NCI-H82 (cell line): ENCODE measurements at places on chromosomes 2 and 18.

GRCh38 chr18:45774065-45774521 is 50.1 kb downstream of the SLC14A1 start:
- no peak for DNase-seq

DNA sequence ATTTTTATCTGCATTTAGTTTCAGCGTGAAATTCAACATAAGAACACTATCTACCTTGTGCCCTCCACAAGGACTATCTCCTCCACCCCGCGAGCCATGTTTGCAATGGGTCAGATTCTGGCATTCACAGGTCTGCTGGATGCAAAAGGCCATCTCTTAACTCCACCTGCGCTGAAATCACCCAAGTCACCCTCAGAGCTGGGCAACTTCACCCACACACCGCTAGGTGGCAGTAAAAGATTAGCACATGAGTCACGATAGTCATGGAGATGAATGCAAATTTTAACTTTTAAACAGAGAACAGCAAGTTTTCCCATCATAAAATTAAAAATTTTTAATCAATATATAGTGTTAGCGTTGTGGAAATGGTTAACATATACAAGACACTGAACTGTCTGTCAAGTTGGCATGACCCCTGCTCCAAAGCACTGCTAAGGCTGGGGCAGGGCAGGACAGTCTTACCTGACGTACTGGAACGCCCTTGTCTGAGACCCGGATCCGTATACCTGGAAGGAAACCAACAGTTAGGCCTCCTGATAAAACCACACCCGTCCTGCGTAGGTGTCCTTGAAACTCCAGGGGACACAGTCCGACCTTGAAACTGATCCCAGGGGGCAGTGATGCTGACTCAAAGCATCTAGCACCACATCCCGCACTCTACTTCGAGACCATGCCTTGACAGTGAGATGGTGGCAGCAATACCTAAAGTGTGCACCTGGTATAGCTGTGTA is 89.6 kb downstream of the UXS1 start:
- DNase-seq, result peak; percentile 80

- peak; percentile 77 for DNase-seq
Observed at GRCh38 chr2:216633616-216634369, 573 bp downstream of the IGFBP2 start.

- DNase-seq, result no peak
Observed at GRCh38 chr2:47531378-47532042, 128.6 kb downstream of the MSH2 start.

DNA sequence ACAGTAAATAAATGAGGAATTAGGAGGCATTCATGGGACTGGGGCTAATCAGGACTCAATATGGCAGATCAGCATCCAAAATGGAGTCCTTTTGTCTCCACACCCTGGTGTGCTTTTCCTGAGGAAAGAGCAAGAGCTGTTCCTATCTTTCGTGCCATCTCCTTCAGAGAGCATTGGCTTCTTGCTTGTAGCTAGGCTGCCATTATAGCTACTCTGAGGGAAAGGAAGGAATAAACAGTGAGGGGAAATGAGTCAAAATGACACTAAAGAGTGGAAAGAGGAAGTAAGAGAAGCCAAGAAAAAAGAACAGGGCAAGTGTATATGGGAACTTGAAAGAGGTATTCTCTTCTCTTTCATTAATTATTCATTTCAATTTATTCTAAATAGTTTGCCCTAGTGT is 8.4 kb upstream of the NMI start:
- DNase-seq, result no peak

DNA sequence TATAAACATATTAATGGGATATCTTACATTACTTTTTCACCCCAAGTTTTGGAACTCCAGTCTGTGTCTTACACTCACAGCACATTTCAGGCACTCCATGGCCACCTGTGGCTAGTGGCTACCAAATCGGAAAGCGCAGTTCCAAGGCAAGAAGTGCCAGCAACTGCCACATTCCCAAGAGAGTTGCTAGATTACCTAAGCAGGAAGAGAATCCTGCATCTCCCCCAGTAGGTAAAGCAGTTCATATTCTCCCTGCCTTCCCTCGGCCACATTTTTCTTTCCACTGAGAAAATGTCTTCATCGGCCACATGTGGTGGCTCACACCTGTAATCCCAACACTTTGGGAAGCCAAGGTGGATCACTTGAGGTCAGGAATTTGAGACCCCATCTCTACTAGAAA is 62.8 kb downstream of the MEX3C start:
- DNase-seq, result no peak

GRCh38 chr18:22170421-22171257 is 1.2 kb downstream of the GATA6 start:
- DNase-seq, result peak; percentile 40

DNA sequence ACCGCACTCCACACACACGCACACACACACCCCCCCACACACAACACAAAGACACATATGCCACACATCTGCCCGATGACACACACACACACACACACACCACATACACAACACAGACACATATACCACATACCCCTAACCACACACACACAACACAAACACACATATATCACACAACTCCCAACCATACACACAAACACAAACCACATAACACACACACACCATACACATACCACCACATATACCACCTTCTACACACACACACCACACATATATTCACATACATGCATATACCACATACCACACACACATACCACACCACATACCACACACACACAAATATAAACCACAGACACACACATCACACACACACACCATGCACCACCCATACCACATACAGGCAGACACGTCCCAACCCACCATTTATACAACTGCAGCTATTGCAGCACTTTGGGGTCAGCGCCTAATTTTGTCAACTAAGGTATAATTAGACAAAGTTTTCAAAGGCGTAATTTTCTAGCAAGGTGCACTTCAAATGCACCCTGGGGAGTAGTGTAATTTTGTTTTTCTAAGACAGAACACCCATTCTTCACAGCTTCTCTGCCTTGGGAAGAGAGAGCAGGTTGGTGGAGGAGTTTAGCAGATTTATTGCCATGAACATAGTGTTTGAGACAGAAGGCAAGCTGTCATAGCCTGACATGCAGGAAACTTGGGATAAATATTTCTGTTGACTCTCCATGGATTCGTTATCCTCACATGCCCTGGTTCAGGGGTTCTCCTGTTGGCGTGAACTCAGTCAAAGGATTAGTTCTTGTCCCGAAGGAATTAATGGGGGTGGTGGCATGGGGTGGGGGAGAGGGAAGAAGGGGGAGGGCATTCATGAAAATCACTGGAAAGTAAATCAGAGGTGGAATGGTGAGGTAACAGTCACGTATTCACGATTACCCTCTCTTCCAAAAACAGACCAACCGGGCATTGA is 416.1 kb downstream of the LPIN1 start:
- DNase-seq, result peak; percentile 56

- peak; percentile 71 for DNase-seq
Observed at GRCh38 chr18:12408247-12408869, 629 bp downstream of the PRELID3A start.

GRCh38 chr2:145038041-145038525 is 518.2 kb upstream of the ZEB2 start:
- DNase-seq, result no peak

GRCh38 chr18:13500227-13500865 is 226.0 kb downstream of the FAM210A start:
- DNase-seq, result no peak

DNA sequence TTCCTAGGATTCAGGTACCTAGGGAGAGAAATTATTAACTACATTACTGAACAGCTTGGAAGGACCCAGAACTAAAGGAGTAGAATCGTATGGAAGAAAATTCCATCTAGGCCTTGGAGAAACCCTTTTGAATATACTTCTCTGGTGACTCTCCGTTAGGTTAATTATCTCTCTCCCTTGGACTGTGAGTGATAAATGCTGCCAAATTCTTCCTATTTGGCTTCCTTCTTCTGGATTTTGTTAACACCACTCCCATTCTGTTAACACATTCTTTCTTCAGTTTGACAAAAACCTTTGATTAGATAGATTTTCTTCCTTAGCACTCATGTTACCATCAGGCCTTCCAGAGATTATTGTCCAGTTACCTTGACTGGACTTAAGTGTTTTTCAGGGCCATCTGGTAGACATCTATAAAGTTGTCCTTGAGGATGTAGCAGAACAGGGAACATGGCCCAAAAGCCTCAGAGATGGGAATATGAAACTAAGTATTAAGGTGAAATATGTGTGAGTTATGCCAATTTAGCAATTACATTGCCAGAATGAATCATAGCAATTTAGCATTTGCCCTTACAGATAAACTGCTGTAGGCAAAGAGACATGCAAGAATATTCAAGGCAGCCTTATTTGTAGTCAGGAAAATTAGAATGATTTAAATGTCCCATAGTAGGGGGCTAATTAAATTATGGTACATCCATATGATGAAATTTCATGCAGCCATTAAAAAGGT is 6.7 kb downstream of the CYP27A1 start:
- DNase-seq, result no peak

- peak; percentile 61 for DNase-seq
Observed at GRCh38 chr2:159177957-159178356, 108.5 kb downstream of the WDSUB1 start.

GRCh38 chr2:28398101-28398834 is 5.6 kb downstream of the FOSL2 start:
- DNase-seq, result no peak

DNA sequence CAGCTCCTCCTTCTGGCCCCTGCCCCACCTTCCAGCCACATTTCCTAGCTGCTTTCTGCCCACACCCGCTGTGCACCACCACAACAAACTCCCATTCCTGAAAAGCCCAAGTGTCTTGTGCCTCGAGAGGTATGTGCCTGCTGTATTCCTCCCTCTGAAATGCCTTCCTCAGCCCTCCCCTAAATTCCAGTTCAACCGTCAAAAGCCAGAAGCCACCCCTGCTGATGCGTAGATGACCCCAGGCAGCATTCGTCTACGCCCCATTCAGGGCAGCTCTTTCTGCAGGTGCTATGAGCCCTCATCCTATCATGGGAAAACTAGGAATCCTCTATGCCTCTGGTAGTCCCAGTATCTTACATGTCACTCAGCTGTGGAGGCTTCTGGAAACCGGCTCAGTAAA is 71.7 kb downstream of the DNMT3A start:
- DNase-seq, result no peak

DNA sequence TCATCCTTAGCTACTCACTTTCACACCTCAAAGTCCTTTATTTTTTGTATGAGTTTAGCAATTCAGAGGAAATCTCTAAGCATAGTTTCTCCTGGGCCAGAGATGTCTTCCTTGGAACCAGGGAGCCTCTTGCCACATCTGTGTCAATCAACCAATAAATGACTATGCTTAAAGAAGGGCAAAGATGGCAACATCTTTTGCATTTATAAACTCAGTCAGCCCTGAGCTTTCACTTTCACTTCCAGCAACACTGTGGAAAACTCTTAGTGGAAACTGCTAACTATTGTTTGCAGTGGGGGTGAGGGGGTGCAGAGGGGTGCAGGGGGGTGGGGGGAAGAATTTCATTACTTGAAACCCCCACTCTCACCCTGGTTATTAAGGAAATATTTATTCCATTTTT is 3.4 kb downstream of the ACVR1C start:
- DNase-seq, result no peak

DNA sequence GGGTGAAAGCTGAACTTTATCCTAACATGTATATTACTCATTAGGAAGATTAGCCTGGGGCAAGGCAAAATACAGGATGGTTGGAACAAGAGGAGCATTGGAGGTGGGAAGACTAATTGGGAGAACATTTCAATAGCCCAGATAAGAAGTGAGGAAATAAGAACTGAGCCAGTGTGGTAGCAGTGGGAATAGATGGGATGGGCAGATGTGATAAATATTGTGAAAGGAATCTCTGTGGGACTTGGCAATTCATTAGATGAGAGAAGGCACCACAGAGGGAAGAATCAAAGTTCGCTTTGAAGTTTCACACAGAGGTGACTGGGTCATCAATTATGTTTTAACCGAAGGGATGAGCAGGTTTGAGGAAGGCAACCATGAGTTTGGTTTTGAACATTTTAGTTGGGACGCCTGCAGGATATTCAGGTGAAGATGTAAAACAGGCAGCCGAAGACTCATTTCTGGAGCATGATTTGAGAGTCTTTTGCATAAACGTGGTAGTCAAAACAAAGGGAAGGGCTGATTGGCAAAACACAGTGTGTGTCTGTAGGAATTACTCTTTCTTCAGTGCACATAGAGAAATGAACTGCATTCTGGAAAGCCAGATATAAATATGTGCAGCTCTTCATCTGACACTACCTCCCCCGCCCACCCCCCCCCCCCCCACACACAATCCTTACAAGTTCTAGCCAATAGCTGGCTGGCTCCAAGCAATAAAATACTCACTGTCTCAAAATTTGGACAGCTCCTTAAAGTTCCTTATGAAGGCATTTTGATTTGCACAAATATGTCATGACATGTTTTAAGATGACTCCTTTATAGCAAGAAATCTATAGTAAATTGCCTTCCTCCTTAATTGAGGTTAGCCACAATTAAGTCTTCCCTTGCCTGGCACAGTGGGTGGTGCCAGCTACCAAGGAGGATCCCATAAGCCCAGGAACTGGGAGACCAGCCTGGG is 1.9 kb upstream of the SLC1A4 start:
- DNase-seq, result no peak

DNA sequence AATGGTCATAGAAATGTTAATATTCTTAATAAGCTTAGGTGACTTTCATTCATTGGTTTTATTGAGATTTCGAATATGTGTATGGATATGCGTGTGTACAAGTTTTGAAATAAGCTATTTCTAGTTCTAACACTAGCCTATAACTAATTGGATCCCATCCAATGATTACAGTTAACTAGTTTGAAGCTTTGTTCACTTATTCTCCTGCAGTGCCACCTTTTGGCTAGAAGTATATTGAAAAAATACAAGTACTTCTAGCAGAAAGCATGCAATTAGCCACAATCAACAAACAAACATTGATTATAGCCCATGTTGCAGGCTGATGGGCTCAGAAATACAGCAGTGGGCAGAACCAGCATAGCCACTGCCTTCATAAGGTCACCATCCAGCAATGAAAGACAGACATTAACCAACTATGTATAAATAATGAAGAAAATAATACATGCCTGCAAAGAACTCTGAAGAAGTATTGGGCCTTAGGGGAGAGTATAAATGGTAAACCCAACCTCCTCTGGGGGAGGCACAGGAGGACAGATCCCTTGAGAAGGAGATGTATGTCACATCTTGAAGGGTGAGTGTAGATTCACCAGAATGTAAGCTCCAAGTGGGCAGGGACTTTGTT is 5.1 kb upstream of the PIEZO2 start:
- DNase-seq, result peak; percentile 52

- DNase-seq, result no peak
Observed at GRCh38 chr2:242060212-242060835, 190.8 kb downstream of the RTP5 start.

GRCh38 chr18:76442413-76443171 is 52.5 kb downstream of the ZNF516 start:
- no peak for DNase-seq

GRCh38 chr2:159832026-159832425 is 34.0 kb upstream of the CD302 start:
- no peak for DNase-seq

DNA sequence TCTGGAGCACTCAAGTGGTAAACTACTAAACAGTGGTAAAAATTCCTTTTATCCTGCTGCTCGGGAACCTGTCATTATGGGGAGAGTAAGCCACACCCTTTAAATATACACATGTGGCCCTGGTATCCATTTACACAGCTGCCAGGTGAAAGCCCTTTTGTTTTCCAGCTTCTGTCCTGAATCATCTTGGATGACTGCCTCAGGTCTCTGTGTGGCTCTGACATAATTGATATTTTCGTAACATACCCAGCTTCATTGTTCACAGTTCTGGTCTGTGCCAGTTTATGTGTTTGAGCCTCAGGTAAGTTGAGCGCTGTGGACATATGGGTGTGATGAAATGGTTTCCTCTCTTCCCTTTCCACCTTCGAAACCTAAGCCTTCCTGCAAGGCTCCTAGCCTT is 15.7 kb upstream of the TTC39C start:
- DNase-seq, result peak; percentile 12
